ENCODE measurements at places on chromosomes 1 and 21. TPM values are rescaled to one million over a fixed set of nuclear protein-coding genes. Genes with fewer than 3 reads are reported as not detected.
A peak's percentile ranks its signal among the peaks of the same experiment; 100 is the strongest.

DNA sequence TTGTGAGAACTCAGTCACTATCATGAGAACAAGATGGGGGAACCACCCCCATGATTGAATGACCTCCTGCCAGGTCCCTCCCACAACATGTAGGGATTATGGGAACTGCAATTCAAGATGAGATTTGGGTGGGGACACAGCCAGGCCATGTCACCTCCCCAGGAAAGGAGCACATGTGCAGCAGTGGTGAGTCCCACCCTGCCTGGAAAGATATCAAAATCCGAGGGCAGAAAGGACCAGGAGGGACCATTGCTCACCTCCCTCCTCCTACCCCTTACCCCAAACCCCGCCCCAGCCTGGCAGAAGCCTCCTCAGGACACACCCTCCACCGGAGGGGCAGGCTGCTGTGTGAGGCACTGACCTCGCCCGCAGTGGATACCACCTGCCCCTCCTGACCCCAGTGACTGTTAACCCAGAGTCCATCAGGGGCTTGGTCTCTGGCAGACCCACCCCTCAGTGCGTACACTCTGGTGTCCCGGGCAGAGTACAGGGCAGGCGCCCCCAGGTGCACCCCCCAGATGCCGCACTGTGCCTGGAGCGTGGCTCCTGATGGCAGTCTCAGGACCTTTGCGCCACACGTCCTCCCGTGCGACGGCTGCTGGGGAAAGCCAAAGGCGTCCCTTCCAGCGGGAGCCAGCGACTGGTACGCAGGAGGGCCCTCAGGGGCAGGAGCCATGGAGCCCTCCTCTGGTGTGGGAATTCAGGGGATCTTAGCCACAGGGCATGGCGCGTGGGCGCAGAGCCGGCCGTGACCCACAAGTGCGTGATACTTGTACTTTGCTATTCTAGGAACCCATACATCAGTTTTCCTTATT lies 20.9 kb downstream of the PDXK start:
- DNase-seq = no peak

DNA sequence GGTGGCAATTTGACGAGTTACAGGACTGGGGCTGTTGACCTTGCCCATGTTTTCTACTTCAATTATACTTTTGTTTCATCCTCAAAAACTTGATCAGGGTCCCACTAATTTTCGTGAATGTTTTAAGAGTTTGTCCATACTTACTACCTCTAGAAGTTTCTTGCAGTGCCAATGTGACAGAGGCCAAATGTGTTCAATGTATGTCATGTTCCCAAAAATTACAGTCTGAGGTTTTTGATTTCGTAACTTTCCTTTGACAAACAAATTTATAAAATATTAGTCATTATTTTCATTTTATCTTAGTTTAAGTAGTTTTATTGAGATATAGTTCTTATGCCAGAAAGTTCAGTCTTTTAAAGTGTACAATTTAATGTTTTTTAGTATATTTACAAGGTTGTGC lies 15.3 kb downstream of the VPS13D start:
- no peak for DNase-seq

DNA sequence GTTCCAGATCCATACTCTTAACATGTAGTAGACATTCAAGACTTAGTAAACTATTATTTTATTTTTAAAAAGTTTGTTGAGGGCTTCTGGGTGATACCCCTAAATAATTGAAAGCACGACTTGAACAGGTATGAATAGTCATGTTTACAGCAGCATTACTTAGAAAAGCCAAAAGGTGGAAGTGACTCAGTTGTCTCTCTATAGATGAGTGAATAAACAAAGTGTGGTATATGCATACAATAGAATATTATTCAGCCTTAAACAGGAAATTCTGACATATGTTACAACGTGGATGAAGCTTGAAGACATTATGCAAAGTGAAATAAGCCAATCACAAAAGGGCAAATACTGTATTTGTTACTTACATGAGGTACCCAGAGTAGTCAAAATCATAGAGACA lies 26.5 kb downstream of the TSNAX start:
- DNase-seq = no peak

DNA sequence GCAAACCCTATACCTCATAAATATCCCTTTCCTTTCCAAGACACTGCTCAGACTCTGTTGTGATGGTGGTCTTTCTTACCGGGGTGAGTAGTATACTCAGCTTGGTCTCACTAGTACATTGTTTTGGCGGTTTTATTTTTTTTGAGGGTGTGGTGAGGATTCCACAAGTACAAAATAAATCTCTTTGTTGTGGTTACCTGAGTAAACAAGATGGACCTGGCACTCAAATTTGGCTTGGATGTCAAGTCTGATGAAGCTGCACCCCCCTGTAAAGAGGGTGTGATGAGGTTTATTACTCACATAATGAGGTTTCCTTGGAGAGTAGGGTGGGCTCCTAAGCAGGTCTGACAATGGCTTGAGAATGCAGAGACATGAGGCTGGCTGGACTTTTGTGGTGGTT lies 68.2 kb upstream of the KCNJ6 start:
- DNase-seq = no peak

The TGFB2 gene
- total RNA-seq = 38.8 TPM

The FUCA1 gene
- 20.5 TPM for total RNA-seq

DNA sequence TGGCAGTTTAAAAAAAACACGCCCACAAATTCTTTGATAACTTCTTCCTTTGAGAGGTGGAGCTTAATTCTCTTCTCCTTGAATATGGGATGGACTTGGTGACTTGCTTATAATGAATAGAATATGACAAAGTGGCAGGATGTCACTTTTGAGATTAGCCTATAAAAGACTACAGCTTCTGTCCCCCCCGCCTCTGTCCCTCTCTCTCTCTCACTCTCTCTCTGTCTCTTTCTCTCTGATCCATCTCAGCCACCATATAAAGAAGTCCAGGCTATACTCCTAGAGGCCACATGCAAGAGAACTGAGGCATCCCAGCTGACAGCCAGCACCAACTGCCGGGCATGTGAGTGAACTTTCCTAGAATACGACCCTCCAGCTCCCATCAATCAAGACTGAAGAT lies 7.7 kb upstream of the DMBX1 start:
- DNase-seq = no peak

GRCh38 chr1:2556678-2557481 lies 709 bp downstream of the TNFRSF14 start:
- DNase-seq = no peak

DNA sequence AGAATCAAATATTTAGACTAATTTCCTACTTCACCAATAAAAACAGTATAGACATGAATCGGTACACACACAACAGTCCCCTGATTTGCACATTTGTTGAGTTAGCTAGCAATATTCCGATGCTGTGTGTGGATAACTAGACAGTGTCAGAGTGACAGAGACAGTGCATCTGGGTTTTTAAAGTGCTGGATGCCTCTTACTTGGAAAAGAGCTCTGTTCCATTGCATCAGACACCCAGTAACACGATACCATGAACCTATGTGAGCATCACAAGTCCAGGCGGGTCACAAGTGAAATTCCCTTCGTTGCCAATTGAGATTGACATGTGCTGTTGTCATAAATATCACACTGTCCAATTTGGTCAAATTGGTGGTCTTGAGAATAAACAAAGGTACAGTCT lies 82.0 kb upstream of the ESRRG start:
- no peak for DNase-seq

GRCh38 chr1:56137090-56137489 lies 442.3 kb downstream of the PLPP3 start:
- no peak for DNase-seq

GRCh38 chr21:41899426-41900202 lies 20.5 kb upstream of the PRDM15 start:
- DNase-seq = no peak

GRCh38 chr1:59986516-59987310 lies 60.1 kb upstream of the CYP2J2 start:
- peak; percentile 27 for DNase-seq

- no peak for DNase-seq
Measured at GRCh38 chr21:42222386-42222785, 3.4 kb downstream of the ABCG1 start.

DNA sequence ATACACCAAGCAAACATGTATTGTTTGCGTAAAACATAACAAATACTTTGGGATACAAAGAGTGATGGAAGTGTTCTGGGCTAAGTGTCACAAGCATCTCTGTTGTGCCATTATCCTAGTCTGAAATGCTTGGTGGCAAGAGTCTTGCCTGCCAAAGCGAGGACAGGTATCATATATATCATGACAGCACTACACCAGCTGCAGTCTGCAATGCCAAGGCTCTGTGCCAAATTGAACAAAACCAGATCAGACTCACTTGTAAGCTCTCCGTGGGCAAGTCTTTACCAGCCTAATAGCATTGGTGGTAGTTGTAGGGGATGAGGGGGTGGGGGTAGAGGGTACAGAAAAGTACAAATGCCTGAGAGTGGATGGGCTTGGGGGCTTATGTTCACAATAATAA lies 119.2 kb downstream of the RWDD3 start:
- DNase-seq = no peak

DNA sequence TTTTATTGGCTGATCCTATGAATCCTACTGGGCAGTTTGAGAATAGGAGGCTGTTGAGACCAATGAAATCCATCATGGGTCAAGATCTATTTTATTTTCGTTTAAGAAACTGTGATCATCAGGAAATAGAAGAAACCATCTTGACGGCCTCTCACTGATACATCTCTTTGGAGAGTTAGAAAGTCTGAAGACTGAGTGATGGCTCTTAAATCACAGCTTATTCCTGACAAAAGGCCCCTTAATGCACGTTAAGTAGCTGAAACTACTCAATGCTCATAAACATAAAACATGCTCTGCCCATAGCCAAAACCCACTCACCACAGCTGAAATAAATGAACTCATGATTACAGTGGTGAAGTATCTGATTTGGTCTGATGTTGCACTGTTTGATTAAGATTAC lies 784.5 kb upstream of the NEGR1 start:
- peak; percentile 44 for DNase-seq

- no peak for DNase-seq
Measured at GRCh38 chr1:21525340-21525717, 16.1 kb downstream of the ALPL start.

Data from umbilical cord (tissue), 2 donors.